CD4-positive, alpha-beta T cell treated with Interleukin-2 at 100 ng/mL for 4 hours (primary cell): ENCODE measurements at places on chromosomes 13 and 19.

DNA sequence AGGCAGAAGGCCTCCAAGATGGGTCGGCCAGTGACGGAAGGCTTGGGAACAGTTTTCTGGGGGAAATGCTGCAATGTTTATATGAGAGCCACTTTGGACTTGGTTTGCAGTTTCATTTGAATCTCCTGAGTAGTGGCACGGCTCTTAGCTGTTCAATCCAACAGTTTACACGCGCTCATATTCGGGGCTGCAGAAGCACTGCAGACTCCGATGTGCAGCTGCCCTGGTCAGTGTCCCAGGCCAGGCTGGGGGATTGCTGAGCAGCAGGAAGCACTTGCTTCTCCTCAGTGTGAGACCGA lies 31.7 kb downstream of the CEBPG start:
- DNase-seq: no peak

- no peak for DNase-seq
These were observed 178.7 kb upstream of the PCDH9 start for GRCh38 chr13:67408798-67409197.

DNA sequence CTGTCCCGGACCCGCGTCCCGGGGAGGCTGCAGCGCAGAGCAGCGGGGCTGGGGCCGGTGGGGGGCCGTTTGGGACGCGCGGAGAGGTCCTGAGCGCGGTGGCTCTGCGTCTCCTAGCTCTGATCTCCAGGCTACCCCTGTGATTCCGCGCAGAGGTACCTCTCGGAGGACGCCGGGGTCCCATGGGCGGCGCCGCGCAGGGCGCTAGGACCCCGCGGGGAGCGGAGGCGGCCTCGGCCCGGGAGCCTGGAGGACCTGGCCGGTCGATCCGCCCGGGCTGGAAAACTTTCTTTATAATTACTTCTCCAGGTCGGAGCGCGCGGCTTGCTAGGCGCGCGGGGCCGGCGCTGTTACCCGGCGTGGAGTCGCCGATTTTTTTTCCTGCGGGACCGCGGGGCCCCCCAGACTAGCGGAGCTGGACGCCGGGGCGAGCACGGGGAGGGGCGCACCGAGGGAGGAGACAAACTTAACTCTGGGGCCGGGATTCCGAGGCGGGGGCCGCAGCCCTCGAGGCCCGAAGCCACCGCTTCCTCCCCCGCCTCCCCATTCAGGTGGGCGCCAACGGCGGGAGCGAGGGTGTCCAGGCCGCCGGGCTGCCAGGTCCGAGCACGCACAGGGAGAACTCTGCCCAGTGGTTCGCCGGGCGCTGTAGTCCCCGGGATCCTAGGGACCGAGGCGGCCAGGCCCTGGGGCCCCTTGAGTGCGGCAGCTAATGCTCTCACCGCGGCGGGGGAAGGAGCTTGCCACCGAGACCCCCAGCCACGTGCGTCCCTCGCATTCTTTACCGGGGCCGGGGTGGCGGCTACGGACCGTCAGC lies 848 bp upstream of the CEBPA start:
- DNase-seq: no peak

DNA sequence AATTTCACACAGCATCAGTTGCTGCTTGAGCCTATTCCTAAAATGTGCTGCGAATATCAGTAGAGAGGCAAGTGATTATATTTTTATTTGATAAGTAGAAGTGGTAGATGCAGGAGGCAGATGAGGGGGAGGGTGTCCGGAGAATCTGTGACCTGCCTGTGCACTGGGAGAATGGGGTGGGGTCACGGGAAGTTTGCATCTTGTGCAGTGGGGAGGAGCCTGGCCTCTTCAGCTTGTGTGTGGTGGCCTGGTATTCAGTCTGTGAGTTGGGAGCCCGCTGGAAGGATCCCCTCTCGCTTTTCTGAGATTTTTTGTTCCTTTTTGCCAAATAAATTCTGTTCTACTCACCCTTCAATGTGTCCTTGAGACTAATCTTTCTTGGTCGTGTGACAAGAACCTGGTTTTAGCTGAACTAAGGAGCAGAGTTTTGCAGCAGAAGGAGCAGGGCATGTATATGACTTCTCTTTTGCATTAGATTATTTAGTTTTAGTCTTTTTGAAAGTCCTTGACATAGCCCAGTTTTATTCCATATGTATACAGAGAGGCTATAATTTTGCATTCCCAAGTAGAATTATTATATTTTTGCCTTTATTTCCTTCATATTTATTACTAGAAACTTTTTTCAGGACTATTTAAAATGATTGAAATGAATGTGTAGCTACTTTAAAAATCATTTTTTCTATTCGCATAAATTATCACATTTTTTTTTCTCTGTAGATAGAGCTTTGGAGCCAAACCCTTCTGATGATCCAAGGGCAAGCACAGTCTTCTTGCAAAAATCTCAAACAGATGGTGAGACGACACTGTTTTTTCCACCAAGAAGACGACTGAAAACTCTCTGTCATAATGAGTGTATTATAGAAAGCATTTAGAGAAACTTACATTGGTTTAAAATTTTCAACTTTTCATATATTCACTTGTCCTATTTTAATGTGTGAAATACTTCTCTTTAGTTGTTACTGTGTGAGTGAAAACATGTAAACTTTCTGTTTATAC lies 1257.2 kb downstream of the UQCRFS1 start:
- DNase-seq: no peak

DNA sequence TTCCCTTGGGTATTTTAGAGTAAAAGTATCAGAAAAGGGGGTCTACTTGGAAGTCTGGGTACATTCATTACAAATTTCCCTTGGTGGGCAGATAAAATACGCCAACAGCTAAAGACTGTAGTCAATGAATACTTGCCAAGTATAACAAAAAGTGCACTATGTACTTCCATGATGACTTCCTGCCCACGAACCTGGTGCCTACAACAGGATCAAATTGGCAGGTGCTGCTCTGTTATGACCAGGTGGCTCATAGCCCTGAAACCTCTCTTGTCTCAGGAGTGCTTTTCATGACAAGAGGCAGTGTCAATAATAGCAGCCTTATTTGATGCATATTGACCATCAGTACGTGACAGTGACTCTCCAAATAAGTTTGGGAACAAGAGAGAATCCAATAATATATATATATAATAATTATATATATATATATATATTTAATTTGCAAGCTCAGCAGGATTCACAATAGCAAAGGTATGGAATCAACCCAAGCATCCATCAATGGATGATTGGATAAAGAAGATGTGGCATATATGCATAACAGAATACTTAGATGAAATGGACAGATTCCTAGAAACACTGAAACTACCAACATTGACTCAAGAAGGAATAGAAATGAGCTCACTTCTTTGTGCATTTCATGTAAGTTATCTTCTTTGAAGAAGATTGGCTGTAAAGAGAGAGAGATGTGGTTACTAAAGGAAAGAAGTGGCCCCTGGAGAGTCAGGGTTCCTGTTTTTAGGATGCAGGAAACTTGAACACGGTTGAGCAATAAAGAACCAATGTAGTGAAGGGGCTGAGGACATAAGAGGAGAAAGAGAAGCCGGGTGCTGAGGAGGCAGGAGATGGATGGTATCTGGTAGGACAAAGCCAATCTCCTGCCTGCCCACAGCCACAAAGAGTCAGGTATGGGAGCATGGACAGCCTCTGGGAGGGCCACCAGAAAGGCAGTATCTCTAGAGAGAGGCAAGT lies 52.0 kb upstream of the GTF2F2 start:
- DNase-seq: no peak

- DNase-seq: no peak
These were observed 3.6 kb downstream of the CEACAM20 start for GRCh38 chr19:44525721-44526430.

GRCh38 chr19:38024992-38025908 lies 118.2 kb downstream of the SIPA1L3 start:
- DNase-seq: no peak

DNA sequence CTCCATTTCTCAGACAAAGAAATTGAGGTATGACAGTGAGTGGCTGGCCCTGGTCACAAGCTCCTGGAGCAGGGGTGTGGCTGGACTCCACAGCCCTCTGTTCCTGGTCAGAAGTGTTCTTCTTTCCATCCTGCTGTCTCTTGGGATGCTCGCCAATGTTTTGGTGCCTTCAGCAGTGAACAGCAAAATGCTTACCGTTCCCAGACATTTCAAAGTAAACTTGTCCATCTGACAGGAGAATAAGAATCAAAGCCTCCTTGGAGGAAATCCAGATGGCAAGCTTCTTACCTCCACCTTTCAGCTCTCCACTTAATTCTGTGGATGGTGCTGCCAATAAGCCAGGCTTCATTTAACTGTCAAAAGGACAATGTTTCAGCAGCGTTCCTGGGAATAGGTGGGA lies 954.1 kb downstream of the UQCRFS1 start:
- DNase-seq: no peak

- DNase-seq: no peak
These were observed 45.0 kb upstream of the LRCH1 start for GRCh38 chr13:46507981-46508380.

DNA sequence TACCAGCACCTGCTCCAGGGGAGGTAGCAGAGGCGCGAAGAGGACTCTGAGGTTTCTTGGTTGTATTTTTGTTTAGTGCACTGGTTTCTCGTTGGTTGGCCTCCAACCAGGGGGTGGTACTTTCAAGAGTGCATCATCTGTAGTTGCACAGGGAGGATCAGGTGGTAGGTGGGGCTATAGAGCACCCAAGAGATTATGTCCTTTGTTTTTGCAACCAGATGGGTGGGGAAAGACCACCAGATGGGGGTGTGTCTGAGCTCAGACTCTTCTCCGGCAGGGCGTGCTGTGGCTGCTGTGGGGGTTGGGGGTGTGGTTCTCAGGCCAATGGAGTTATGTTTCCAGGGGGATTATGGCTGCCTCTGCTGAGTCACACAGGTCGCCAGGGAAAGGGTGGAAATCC lies 254.4 kb upstream of the KLF12 start:
- no peak for DNase-seq

DNA sequence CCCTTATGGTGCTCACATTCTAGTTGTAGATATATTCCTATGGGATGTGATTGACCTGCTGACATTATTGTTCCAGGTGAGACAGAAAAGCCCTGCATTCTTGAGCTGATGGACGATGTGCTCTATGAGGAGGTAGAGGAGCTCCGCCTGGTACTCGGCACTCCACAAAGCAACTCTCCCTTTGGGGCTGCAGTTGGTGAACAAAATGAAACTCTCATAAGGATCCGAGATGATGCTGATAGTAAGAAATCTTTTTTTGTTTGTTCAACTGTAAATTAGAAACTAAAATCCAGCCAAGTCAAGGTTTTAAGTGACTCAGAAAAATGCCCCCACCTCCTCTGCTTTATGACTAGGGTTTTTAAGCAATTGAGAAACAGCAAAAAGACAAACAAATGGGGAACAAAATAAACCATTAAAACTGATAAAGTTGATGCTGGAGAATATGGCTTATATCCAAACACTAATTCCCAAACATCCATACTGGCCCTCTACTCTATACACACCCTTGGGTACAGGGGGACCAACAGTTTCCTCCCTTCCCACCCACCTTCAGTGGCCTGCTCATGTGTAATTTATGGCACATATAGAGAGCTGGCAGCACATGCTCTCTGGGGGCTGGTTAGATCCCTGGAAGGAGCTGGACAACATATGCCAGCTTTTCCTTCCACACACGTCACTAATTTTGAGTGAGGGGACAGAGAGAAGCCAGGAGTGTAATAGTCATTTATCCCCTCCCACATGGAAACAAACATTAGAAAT lies 139.6 kb downstream of the STOML3 start:
- no peak for DNase-seq

DNA sequence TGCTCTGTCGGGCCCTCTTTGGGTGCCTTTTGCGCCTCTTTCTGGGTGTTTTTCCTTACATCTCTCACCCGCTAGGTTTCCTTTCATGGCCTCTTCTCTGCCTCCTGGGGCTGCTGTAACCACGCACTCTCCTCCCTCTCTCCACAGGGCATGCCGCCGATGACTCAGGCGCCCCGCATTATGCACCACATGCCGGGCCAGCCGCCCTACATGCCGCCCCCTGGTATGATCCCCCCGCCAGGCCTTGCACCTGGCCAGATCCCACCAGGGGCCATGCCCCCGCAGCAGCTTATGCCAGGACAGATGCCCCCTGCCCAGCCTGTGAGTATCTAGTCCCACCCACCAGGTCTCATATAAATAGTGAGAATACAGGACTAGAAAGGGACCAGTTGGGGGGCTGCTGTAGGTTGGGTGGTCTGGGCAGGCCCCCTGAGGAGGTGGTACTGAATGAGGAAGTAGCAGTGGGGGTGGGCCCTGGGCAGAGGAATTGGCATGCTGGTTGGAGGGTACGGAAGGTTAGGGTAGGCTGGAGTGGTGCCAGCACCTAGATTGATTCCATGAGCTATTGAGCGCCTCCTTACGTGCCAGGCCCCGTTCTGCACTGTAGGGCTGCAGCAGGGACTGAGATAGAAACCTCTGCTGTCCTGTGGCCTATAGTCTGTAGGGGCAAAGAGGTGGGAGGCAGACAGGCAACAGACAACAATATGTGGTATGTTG lies 11.9 kb downstream of the SNRPA start:
- DNase-seq: no peak

GRCh38 chr13:42487221-42487620 lies 86.7 kb upstream of the TNFSF11 start:
- no peak for DNase-seq

- DNase-seq: no peak
These were observed 39.2 kb upstream of the CYP2A7 start for GRCh38 chr19:40921005-40921897.

GRCh38 chr13:81562598-81562997 lies 1221.7 kb upstream of the SPRY2 start:
- DNase-seq: no peak

DNA sequence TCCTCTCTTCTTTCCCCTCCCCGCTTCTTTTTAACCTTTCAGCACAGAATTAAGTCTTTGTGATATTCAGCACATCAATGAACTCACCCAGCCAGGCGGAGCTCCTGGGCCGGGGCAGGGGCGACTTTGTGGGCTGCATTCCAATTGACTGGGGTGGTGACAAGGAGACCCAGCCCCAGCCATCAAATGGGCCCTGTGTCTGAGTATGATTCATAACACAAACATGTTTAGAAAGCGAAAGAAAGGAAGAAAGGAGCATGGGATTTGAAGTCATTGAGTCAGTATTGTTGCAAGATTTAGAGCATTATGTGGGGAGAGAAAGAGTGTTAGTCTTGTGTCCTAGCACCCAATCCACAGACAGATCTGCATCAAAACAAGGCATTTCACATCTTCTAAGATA lies 185.3 kb downstream of the LHFPL6 start:
- DNase-seq: no peak

- DNase-seq: no peak
These were observed 14.7 kb upstream of the CEACAM6 start for GRCh38 chr19:41740415-41741243.

- no peak for DNase-seq
These were observed 1.8 kb upstream of the DIAPH3 start for GRCh38 chr13:60165391-60166099.
